ENCODE measurements at places on chromosomes 2 and 18.

GRCh38 chr2:231258701-231259100 is 60.3 kb downstream of the ARMC9 start:
- DNase-seq: no peak

GRCh38 chr2:150062416-150062815 is 425.1 kb downstream of the RND3 start:
- no peak for DNase-seq

GRCh38 chr18:31657823-31658669 is 26.3 kb downstream of the B4GALT6 start:
- peak; percentile 75 for DNase-seq

DNA sequence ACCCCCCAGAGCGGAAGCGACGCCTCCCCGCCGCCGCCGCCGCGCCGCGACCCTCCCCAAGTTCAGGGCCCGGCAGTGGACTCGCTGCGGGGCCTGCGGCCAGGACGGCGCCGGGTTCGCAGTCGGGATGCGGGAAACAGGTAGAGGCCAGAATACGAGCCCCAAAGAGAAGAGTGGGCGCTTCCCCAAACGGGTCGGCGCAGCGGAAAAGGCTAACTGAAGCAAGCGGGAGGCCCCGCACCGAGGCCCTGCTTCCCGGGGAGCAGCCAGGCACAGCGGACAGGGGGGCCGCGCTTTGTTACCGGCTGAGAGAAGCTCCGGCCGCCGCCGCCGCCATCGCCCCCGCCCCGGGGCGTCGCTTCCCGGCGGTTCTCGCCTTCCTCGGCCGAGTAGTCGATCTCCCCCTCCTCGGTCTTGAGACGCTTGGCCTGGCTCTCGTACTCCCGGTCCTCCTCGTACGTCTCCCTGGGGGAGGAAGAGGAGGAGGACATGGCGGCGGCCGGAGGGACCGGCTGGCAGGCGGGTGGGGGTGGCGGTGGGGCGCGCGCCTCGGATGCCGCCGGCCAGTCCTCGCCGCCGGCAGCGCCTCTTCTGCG is 494 bp downstream of the HNRNPLL start:
- DNase-seq: no peak

DNA sequence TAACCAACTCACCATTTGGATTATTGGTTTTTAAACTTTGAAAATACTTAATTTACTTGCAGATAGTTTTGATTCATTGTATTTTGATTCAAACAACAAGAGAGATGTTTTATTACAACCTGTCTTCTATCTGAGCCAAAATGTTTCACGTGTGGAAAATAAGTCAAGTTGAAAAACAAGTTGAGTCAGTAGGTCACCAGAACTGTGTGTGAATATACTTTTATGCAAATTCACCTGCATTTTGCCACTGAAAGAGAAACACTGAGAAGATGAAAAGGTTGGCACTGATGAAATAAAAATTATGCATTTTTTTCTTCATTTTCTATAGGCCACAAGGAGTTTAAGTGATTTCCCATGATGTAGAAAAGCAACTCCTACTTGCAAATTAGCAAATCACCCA is 68.3 kb downstream of the ICOS start:
- no peak for DNase-seq

DNA sequence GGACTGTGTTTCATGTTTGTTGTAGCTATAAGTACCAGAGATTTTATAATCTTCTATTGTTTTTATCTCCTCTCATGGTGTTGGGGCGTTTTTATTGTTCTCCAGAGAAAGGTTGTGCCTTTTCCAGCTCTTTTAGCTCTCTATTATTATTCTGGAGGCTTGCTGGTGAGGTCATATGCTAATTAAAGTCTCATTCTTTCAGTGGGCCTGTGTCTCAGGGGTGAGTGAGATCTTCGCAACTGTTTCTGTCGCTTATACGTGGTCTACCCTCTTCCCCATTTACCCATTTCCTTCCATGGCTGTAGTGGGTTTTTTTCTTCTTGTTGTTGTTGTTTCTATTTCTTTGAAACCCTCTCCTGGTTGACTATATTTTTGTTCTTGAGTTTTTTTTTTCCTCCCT is 584.9 kb downstream of the TMEM182 start:
- DNase-seq: no peak

DNA sequence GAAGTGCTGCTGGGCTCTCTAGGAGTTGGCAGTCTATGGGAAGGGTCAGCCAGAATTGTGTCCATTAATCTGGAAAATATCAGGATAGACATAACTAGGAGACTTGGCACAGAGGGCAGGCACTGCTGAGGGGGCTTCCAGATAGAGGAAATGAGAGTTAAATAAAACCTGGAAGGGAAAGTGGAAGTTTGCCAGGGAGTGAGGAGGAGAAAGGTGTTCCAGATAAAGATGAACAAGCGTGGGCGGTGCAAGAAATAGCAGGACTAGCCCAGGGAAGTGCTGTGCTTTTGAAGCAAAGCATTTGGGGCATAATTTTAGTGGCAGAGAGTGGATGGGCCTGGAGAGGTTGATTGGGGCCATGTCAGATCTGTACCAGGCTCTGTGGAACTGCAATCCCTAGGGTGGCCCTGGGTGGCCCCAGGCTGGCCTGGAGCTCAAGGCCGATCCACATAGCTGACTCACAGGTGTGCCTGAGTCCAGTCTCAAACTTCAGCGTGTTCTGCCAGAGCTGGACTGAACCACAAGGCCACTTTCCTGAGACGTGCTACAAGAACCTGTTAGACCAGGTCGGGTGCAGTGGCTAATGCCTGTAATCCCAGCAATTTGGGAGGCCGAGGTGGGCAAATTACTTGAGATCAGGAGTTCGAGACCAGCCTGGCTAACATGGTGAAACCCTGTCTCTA is 26.9 kb downstream of the GALM start:
- DNase-seq: no peak

DNA sequence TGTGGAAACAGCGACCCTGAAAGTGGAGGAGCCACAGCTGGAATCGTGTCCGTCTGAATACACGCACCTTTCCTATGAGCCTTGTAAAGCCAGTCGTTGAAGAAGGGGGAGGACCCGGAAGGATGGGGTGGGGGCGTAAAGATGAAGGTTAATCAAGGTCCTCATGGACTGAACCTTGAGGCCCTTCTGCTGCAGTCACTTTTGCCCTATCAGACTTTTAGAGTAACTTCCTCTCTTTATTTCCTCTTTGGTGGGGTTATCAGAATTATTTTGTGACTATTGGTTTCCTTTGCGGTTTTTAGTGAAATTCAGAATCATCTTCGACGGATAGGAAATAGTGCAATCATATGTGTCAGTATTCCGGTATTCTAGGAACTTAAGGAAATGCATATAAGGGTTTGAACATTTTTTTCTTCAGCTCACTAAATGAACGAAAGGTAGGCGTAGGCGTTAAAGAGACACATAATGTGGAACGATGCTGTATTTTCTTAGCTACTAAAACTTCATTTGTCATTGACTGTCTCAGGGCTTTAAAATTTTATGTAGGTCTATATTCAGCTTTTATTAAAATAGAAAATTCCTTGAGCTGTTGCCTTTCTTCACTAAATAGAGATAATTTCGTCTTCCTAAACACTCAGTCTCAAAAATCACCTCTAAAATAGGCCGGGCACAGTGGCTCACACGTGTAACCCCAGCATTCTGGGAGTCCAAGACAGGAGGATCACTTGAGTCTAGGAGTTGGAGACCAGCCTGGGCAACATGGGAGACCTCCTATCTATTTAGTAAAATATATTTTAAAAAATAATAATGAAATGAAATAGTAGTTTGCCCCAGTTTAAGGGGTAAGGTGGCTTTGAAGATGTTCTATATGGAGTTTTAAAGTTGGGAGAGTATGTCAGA is 1.4 kb upstream of the YES1 start:
- DNase-seq: no peak

- no peak for DNase-seq
Measured at GRCh38 chr2:174794851-174795374, 30.6 kb upstream of the CHRNA1 start.
